ENCODE measurements at places on chromosomes 7 and 10.
A peak's percentile ranks its signal among the peaks of the same experiment; 100 is the strongest.

DNA sequence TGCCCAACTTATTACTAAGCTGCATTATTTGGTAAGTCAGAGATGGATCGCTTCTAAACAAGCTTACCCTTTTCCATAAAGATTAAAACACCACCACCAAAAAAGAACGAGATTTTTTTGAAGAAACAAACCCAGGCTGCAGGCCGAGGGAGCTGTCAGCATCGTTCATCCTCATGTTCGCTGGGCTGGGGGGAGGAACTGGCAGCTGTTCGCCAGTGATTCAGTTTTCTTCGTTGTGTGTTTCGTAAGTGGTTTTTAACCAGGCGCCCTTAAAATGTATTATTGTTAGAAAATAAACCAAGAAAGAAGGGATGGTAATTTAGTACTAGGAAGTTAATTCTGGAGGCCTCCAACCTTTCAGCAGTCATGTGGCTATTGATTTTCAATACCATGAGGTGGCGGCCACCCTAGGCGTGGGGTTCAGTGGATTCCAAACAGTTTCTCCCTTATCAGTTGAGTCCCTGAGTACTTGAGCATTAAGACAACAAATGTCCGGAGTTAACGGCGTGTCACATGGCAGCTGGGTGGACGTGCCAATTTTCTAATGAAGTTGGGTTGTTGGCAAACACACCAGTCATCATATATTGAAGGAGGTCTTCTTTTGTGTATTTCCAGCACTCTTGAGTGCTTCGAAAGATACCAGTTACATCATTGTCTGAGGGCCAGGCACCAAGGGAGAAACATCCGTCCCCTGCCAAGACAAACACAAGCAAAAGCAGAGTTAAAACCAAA lies 173.2 kb downstream of the EBF3 start:
- no peak for DNase-seq

GRCh38 chr10:71799608-71800453 lies 26.5 kb upstream of the VSIR start:
- DNase-seq = no peak

- DNase-seq = peak; percentile 76
Observed at GRCh38 chr7:149414745-149415390, 46.0 kb downstream of the ZNF777 start.

DNA sequence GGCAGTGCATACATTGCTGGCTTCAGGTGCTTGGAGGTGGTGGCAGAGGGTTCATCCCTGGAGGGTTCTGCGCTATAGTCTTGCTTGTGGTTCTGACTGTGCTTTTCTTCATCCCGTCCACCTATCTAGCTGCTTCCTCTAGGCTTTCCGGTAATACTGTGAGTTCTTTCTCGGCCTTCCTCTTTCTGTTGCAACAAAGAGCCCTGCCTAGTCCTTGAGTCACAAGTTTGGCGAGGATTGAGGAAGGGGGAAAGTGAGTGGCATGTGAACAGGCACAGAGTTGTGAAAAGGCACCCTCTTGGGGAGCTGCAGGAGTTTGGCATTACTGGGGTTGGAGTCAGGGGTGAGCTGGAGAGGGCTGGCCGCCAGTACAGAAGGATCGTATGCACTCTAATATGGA lies 123.0 kb downstream of the SH2D4B start:
- peak; percentile 50 for DNase-seq

GRCh38 chr7:1848013-1848640 lies 178.1 kb downstream of the ELFN1 start:
- DNase-seq = no peak

- DNase-seq = no peak
Observed at GRCh38 chr10:45566415-45566814, 106.2 kb downstream of the ZFAND4 start.

DNA sequence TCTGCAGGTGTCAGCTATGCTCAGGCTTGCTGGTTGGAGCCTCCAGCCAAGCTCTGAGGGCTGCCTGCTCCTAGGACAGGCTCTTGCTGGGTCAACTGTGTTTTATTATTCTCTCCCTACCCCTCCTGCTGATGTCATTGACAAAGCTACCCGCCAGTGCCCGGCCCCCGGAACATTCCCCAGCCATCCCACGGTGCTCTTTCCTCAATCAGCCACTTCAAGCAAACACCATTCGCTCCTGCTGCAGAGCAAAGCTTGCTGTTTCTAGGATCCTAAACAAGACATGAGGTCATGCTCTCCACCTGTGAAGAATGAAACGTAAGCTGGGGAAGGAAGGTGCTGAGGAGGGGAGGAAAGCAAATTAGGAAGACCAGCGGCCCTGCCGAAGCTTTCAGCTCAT lies 2.1 kb upstream of the C10orf71 start:
- no peak for DNase-seq

DNA sequence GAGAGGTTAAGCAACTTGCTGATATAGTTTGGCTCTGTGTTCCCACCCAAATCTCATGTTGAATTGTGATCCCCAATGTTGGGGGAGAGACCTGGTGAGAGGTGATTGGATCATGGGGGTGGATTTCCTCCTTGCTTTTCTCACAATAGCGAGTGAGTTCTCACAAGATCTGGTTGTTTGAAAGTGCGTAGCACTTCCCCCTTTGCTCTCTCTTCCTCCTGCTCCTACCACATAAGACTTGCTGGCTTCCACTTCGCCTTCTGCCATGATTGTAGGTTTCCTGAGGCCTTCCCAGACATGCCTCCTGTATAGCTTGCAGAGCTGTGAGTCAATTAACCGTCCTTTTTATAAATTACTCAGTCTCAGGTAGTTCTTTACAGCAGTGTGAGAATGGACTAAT lies 13.5 kb upstream of the ZNRF2 start:
- no peak for DNase-seq

DNA sequence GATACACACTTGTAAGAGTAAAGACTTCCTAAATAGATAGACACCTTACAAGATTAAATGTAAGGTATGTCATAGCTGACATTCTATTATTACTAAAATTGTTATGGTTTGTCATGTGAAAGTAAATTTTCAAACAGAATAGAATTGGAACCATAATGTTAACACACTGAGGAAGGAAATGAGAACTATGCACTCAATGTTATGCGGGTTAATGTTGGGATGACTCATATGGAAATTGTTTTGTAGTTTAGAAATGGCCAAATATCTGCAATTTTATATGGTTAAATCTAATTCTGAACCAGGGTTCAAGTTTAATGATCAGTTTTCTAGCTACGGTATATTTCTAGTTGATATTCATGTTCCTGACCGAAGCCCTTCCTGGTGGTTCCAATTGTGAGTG lies 214.2 kb upstream of the ADO start:
- no peak for DNase-seq

DNA sequence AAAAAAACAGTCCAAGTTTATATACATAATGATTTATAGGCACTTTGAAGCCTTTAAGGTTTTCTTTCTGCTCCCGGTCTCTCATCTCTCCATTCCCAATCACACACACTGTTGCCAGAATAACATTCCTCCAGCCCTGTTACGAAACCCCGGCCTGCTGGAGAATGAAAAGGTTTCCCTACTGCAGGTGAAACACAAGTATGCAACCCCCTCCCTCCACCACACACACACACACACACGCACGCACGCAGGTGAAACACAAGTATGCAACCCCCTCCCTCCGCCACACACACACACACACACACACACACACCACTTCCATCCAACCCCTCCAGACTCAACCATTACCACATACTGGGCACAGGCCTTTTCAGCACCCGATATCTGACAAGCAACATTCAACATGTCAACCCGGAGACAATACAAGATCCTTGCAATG lies 87.5 kb downstream of the PARD3 start:
- no peak for DNase-seq

DNA sequence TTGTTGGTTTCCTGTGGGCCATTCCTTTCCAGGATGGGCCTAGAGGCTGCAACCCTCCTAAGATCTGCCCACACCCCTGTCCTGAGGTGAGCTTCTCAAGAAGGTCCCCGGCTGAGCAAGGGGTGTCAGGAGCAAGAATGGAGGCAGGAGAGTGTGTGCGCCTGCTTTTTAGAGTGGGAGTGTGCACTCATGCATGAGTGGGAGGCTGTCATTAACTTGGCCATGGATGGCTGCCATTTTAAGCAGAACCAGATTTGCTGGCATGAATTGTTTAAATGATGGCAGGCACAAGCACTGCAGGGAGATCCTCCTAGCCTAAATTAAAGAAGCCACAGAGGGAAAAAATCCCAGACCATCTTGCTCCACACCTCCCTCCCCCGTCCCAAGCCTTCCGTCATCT lies 2.9 kb upstream of the SGPL1 start:
- no peak for DNase-seq

DNA sequence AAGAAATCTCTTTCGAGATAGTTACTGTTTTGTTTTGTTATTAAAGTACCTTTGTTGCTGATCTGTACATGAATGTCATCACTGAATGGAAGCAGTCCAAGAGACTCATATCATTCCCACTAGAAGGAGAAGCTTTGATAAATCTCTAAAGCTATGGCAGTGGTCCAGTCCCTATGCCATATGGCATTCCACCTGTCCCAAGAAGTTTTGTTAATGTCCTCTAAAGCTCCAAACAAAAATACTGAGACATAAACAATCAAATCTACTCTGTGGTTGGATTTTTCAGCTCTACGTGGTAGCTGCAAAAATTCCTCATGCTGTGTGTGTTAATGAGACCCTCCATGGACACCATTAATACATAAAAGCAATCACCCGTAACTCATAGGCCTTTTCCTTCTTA lies 94.1 kb downstream of the LRRN3 start:
- DNase-seq = no peak

GRCh38 chr7:148722340-148723165 lies 23.9 kb downstream of the CUL1 start:
- no peak for DNase-seq

Data from common myeloid progenitor, CD34-positive (primary cell).